CD4-positive, alpha-beta T cell treated with Interleukin-21 for 1 hour (primary cell): ENCODE measurements at places on chromosomes 2 and 18.
A peak's percentile ranks its signal among the peaks of the same experiment; 100 is the strongest.

DNA sequence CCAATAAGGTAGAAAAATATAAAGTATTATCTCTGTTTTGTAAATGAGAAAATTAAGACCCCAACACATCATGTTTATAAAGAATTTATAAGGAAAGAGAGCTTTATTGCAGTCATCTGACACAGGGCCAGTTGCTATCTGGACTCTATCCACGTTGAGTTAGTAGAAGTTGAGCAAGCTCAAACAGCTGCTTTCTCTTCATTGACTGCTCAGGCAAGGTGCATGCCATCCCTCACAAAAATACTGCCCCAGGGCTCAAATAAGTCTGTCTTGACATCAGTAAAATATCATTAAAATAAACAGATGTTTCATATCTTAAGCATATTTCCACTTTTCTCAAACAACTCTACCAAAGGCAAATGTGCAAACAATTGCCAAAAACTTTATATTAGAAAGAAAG lies 14.8 kb downstream of the COL5A2 start:
- no peak for DNase-seq

DNA sequence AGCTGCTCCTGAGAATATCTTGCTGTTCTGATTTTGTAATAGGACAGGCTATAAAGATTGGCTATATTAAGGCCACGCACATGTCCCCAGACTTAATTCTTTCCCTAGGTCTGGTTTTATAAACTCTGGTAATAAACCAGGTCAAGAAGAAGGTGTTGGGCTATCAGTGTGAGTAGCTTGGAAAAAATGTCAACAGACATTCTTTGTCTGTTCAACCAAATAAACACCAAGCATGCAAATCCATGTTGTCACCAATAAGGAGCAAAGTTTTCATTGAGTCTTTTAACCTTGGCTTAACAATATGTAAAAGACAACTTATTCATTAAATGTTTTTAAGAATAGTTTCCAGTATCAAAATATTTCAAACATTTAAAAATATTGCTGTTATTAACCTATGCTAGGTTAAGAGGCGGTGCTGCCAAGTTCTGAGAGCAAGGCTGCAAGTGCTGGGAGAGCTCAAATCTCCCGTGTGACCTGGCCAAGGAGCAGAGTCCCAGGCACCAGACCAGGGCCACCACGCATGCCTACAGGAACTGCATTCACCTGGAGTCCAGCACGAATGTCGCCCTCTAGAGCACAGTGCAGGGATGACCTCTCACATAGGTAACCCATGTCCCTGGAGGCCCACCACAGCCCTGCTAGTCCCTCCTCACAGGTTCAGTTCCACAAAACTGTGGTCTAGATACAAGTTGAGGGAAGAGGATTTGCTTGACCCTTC lies 120.5 kb upstream of the POU3F3 start:
- no peak for DNase-seq

- DNase-seq = no peak
Measured at GRCh38 chr2:135063210-135063609, 11.1 kb downstream of the RAB3GAP1 start.

- no peak for DNase-seq
Measured at GRCh38 chr2:14642499-14642898, 10.0 kb downstream of the LRATD1 start.

DNA sequence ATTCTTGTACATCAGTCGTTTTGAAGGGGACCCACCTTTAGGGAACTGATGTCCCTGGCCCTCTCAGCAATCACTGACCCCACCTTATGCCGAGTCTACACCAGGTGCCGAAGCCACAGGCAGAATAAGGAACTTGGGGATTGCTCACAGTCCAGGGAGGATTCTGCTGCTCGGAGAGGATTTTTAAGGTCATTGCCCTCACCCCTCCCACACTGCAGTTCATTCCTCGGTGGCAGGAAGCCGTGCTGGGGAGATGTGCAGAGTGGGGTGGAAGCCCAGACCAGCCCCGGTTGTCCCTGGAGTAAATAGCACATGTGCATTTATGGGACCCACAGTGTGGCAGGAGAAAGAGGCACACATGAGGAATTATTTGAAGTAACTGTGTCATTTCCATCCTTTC lies 50.4 kb downstream of the PLB1 start:
- DNase-seq = no peak

- no peak for DNase-seq
Measured at GRCh38 chr18:48605408-48605845, 66.6 kb downstream of the CTIF start.

GRCh38 chr2:56372071-56372656 lies 188.4 kb downstream of the CCDC85A start:
- DNase-seq = no peak

- DNase-seq = no peak
Measured at GRCh38 chr2:165804719-165805118, 10.7 kb upstream of the GALNT3 start.

GRCh38 chr2:39133215-39133851 lies 12.5 kb upstream of the SOS1 start:
- no peak for DNase-seq

DNA sequence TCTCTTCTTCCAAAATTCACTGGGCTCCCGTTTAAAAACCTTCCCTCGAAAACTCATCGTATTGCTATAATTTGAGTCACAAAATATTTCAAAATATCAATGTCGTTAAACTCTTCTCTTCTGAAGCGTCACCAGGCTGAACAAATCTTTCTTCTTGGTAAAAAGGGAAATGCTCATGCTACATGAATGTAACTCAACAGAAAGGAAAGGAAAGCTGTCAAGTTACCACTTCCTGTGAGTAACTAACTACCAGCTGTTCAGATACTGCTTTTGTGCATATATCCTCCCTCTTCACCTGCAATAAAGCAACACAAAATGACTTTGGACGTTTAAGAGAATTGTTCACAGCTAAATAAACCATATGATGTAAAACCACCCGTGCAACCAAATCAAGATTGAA lies 95.4 kb downstream of the DOCK10 start:
- peak; percentile 69 for DNase-seq

GRCh38 chr2:69275490-69275889 lies 111.5 kb downstream of the GFPT1 start:
- no peak for DNase-seq

DNA sequence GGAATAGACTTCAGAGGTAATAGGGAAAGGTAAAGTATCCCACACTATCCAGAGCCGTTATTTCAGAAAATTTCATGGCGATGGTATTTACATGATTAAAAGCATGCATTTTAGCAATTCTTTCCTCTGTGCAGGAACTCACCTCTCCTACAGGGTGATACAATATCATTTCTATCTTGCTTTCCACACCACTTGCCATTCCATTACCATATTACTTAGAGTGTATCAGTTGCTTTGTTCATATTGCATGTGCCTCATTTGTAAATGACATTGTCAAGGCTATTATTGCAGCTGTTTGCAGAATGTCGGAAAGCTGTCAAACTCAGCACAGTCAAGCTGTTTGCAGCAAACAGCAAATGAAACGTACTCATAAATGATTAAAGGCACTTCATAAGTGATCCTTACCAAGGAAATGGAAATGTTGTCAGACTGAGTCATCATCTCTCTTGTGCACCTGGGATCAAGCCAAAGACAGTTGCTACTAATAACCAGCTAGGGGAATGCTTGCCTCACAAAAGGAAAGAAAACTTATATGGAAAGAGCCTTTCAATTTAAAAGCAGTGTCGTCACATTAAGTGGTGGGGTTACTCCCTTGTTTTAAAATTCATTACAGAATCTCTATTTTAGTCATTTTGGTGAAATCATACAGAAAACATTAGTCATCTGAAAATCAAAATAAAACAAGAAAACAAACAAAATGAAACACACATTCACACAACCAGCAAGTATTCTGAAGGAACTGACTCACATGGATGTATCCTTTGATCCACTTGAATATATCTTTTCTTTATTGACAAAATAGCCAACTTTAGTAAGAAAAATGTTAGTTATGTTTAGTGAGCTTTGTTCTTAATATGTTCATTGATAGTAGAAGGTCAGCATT lies 1064.1 kb upstream of the CNTNAP5 start:
- DNase-seq = no peak

DNA sequence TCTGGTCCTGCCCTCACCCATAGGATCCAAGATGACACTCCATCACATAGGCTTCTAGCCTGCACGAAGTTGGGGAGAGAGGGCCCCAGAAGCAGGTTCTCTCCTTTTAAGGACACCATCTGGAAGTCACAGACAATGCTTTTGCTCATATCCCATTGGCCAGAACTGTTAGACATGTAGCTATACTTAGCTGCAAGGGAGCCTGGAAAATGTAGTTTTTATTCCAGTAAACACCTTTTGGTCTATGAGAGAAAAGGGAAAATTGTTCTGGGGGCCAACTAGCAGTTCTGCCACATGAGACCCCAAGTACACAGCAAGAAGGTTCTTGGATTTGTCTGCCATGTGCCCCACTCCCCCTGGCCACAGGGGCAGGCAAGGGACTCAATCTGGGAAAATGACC lies 206.1 kb downstream of the ZFP36L2 start:
- no peak for DNase-seq

DNA sequence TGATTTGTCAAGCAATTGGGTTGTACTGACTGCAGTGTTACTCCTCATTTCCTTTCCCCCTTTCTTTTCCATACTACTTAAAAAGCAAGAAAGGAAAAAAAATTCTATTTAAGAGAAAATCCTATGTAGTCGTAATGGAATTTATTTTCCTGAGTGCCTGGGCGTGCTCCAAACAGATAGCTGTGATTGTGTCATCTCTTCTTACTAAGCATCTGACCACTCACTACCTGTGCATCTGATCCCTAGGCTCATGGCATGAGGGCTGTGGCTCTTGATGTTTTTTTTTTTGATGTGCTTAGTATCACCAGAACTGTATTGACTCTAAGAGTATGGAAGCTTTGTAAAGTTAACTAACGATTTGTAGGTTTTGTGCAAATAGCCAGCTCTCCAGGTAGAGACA lies 19.0 kb downstream of the CRIM1 start:
- DNase-seq = no peak

- no peak for DNase-seq
Measured at GRCh38 chr2:54723996-54724559, 616 bp downstream of the EML6 start.

- DNase-seq = no peak
Measured at GRCh38 chr2:16824472-16824871, 158.8 kb upstream of the CYRIA start.

DNA sequence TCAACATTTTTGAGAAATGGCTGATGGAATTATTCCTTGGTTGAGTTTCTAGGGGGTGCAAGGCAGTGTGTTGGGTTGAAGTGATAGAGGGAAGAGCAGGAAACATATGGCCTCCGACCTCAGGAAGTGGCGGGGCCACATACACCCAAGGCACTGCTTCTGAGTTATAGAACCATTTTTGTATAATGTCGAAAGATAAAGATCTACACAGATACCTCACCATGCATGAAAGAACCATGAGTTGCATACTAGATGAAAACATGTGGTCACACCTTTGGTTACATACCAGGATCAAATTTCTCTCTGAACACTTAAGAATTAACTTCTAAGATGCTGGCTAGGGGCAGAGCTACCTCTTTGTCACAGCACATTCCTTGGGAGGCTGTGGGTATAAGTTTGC lies 23.2 kb downstream of the LAMA3 start:
- DNase-seq = peak; percentile 19

DNA sequence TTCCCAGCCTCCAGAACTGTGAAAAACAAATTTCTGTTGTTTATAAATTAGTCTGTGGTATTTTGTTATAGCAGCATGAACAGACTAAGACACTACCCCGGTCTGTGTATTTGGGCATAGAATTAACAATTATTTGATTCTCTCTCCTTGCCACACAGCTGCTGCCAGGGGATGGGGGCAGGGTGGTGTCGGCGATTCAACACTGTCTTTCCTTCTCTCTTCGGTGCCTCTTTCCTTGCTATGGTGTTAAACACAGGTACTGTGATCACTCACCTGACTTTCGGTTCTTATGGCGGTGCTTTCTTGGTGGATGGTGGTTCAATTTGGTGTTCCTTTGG lies 50.8 kb upstream of the CTAGE1 start:
- no peak for DNase-seq

- no peak for DNase-seq
Measured at GRCh38 chr2:111029181-111029927, 91.4 kb upstream of the BCL2L11 start.

- no peak for DNase-seq
Measured at GRCh38 chr2:8413589-8414135, 268.2 kb upstream of the ID2 start.

GRCh38 chr2:188422726-188423125 lies 131.1 kb downstream of the GULP1 start:
- no peak for DNase-seq

DNA sequence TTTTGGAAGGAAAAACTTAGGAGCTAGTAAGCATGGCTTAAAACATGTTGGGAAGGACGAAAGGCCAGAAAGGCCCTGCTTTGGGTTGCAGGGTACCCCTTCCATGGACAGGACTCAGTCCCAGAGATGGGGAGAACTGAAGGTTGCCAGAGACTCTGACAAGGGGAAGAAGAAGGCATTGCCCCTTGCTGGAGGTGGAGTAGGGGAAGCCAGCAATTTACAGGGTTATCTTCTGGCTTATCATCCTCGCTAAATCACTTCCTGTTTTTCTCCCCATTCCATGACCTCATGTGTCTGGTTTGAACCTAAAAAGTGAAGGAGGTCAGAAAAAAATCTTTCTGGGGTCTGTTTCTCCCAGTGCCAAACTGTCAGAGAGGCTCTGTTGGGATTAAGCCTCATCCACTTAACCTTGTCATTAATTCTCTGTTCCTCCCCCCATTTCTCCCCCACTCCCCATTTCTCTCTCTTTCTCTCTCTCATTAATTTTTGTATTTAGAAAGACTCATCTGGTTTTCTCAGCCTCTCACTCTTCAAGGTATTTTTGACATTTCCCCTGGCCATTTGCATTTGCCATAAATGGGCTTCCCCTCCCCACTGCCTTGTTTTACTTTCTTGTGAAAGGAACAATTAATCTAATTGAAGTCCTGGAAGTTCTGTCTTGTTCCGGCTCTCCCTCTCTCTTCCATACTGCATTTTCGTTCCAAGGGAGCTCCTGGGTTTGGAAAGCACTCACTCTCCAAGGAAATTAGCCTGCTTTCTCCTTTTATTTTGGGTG lies 17.4 kb downstream of the NRP2 start:
- DNase-seq = no peak

DNA sequence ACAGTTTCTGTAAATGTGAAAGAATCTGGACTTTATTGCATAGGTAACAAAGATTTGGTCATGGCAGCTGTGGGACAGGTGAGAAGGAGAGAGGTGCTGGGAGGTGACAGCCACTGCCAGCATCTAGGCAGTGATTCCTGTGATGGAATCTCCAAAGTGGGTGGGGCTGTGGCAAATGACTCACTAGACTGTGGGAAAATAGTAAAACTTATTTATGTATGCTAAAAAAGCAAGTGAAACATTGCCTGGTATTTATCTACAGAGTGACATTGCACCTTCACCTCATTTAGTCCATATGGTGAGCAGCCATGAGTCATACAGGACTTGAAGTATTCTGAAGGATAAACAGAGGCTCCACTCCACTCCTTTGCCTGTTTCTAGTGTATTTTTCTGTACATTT lies 145.3 kb upstream of the MEX3C start:
- DNase-seq = no peak
